ENCODE measurements at places on chromosomes 7 and 10.
A peak's percentile ranks its signal among the peaks of the same experiment; 100 is the strongest.

DNA sequence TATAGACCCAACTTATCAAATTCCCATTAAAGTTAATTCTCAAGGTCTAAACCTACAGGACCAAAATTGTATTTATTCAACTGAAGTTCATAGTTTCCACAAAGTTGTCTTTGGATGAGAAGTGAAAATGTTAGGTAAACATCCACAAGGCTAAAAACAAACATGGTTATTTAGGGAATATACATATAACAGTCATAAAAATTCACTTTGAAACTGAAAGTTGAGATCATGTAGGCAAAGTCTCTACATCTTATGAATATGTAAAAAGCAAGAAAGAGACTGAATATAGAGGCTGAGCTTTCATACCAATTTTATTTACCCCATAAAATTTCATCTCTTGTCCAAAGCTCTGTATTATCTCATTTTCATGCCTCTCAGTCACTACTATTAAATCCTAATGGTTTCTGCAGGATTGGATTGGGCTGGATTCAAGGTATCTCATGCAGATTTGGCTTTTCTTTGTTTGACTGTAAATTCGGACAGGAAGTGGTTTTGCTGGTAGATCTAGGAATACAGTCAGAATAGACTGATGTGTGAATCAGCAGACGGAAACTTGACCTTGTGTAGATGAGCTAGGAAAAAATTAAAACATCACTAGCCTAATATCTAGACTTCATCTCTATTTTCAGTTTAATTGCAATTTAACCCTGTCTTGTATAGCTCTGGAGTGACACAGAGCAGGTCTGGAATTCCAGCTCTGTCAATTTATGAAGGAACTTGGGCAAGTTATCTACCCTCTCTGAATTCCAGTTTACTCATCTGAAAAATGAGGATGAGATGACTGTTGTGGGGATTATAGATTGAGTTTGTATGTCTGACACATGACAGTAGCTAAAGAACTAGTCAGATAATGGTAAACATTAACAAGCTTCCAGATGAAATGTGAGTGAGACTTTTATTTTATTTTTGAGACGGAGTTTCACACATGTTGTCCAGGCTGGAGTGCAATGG, 27.3 kb upstream of the SKAP2 start:
- DNase-seq: no peak

GRCh38 chr7:72265071-72265904, 146.8 kb downstream of the CALN1 start:
- no peak for DNase-seq

- DNase-seq: no peak
Measured at GRCh38 chr7:100380196-100380595, 6.9 kb downstream of the PILRA start.

GRCh38 chr7:127527561-127527960, 57.8 kb downstream of the GCC1 start:
- no peak for DNase-seq

- DNase-seq: peak; percentile 71
Measured at GRCh38 chr10:72552857-72553256, 73.0 kb downstream of the MICU1 start.

GRCh38 chr10:22913474-22914092, 14.3 kb upstream of the ARMC3 start:
- DNase-seq: peak; percentile 29

Measured in hematopoietic multipotent progenitor cell treated with erythropoietin and hydrocortisone succinate and interleukin-3 and kit ligand, for 4 days (in vitro differentiated cells).